CD4-positive, alpha-beta T cell treated with Interleukin-15 for 4 hours (primary cell): ENCODE measurements at places on chromosomes 7 and 10.
A peak's percentile ranks its signal among the peaks of the same experiment; 100 is the strongest.

- no peak for DNase-seq
Observed at GRCh38 chr7:123604739-123605138, 3.1 kb downstream of the ASB15 start.

DNA sequence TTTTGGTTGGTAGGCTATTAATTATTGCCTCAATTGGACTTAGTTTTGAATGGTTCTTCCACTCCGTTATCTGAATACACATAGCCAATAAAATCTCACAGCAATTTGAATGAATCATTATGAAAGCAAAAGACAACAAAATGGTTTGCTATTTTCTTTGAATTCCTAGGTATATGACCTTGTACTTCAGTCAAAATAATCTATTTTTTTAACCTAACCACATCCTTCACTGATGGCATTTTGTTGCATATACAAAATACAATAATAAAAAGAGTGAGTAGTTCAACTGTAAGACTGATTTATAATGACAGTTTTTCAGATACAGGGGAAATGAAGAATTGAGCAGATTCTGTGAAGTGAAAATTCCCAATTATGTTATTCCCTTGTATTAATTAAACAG, 433.1 kb downstream of the HTR7 start:
- no peak for DNase-seq

DNA sequence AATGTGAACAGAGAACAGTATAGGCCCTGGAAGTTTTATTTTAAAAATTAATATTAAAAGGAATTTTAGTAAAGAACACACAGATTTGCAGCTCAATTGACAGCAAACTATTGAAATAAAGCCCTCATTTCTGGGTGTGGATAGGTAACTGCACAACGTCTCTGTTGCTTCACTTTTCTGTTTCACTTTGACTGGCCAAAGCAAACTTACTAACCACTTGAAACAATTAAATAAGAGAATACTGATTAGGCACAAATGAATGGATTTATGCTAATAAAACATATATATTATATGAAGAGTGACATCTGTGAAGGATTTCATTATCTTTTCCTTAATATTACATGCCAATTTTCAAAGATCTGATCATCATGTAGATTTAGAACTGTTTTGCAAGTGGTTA, 11.9 kb downstream of the ZNF804B start:
- DNase-seq = no peak

- no peak for DNase-seq
Observed at GRCh38 chr7:47988496-47989386, 9.3 kb upstream of the HUS1 start.

DNA sequence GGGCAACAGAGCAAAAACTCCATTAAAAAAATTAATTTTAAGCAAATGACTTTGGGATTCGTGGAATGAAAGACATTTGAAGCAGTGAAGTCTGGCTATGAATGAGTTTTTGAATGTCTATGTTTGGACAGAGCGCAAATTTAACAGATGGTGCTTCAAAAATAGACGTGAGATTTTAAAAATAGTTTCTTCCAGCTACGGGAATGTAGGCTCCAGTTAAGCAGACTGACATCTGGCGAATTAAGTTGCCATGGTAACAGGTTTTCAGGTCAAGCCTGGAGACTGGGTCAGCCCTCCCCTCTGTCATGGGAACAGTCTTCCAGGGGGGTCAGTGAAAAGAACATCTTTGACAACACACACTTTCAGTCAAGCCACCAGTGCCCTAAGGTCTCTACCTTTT, 62.0 kb downstream of the MYOF start:
- no peak for DNase-seq

DNA sequence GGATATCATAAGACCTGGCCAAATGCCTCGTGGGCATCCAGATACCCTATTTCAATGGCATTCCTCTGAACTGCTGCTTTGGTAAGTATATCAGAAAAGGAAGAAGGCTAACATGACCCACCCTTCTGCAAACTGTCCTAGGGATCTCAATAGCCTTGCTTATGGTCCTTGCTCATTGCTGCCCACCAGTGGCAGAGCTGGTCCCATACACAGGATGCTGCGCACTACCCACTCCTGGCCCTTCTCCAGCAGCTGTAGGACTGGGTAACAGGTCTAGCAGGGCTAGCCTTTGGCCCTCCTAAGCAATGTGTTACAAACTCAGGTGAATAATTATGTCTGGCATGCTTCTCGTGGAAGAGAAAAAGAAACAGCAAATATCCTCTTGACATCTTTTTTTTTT, 72.5 kb downstream of the C10orf90 start:
- no peak for DNase-seq

GRCh38 chr10:74058658-74059057, 60.7 kb downstream of the VCL start:
- DNase-seq = peak; percentile 28

DNA sequence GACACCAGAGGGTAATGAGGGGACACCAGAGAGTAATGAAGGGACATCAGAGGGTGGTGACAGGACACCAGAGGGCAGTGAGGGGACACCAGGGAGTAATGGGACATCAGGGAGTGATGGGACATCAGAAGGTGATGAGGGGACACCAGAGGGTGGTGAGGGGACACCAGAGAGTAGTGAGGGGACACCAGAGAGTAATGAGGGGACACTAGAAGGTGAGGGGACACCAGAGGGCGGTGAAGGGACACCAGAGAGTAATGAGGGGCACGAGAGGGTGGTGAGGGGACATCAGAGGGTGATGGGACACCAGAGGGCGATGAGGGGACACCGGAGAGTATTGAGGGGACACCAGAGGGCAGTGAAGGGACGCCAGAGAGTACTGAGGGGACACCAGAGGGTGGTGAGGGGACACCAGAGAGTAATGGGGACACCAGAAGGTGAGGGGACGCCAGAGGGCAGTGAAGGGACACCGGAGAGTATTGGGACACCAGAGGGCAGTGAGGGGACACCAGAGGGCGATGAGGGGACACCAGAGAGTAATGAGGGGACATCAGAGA, 10.6 kb downstream of the NACAD start:
- no peak for DNase-seq

DNA sequence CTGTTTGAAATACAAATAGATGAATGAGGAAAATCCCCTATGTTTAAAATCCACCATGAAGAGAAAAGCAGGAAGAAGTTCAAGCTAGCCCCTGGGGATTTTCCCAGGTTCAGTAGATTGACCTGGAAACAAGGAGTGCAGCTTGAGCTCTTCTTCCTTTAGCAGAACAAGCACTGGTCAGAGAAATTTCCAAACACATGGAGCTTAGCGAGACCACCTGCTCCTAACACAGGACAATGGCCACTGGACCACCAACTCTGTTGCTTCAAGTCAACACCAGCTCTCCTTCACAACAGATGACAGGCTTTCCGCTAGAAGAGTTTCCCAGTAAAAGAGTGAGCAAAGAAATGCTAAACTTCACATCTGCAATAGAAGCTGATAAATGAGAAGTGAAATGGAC, 9.4 kb upstream of the FBXW4 start:
- no peak for DNase-seq

GRCh38 chr10:100479037-100479436, 16.2 kb downstream of the WNT8B start:
- DNase-seq = no peak

GRCh38 chr7:133888061-133888930, 238.8 kb upstream of the LRGUK start:
- DNase-seq = no peak

GRCh38 chr7:66344166-66344565, 139.0 kb downstream of the TPST1 start:
- no peak for DNase-seq

DNA sequence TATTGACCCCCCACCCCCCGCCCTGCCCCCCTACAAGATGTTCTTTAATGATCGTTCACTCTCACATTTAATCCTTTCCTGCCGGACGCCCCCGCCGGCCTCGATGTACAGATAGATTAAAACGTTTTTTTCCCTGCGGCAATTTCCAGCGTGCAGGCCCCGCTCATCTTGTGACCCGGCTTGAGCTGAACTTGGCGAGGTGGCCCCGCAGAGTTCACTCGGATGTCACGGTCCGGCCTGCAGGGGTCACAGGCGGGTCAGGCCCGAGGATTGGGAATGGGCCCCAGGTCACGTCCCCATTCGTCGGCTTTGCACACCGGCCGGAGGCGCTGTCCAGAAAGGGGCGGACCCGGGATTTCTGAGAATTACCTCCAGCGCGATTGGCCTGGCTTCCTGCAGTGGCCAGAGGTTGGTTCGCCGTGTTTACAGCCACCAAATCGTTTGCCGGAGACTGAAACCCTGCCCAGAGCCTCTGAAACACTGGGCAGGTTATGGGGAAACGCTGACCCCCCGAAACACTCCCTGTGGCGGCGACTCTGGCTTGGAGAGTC, 1.9 kb upstream of the CYP26A1 start:
- DNase-seq = no peak

- peak; percentile 77 for DNase-seq
Observed at GRCh38 chr7:100852048-100852872, at the start of gene SLC12A9. SLC12A9 (plus strand) TSS chr7:100852713; CDS start chr7:100854198, 1,485 bp downstream.

GRCh38 chr7:130649004-130649790, 19.4 kb downstream of the COPG2 start:
- no peak for DNase-seq

GRCh38 chr7:151725844-151726651, 150.9 kb downstream of the PRKAG2 start:
- no peak for DNase-seq

- peak; percentile 15 for DNase-seq
Observed at GRCh38 chr7:76260171-76260703, 42.2 kb upstream of the HSPB1 start.

DNA sequence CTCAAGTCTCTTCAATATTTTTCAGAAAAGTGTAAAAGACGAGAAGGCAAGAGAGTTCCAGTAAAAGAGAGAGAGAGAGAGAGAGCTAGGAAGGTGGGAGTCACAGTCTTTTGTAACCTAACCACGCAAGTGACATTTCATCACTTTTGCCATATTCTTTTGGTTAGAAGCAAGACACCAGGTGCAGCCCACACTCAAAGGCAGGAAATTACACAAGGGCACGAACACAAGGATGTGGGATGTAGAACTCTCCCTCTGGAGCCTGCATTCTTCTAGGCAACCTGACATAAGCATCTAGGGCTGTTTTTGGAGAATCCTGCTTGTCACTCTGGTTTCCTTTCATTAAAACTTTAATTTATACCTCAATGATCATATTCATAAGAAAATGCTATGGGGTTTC, 1213.1 kb downstream of the DNAJB9 start:
- no peak for DNase-seq
